Putamen (tissue), 1 donor: ENCODE measurements at places on chromosomes 5 and 9.

- no peak for DNase-seq
Measured at GRCh38 chr5:175418251-175418650, 25.7 kb downstream of the DRD1 start.

DNA sequence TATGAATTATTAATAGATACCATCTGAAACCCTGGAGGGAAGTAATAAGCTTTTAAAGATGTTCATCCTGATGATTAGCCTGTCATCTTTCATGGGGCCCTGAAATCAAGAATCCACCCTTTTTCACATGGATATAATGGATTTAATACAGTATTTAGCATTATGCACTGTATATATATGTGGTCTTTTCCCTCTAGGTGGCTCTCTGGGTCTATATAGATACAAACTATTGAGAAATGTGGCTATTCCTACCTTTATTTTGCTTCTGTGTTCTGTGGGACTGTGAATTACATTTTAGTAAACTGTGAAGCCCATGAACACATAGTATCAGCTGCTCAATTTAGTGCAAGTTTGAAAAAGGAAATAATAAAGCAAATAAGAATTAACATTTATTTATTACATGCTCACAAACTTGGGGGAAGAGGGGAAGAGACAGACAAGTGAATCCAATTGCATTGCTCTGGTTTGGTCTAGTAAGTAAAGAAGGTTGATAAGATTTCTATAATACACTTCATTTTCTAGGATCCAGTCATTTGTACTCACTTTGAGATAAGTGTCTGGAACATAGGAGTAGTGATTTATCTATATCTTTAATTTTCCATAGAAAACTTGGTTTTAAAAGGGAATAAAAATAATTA is 112.2 kb downstream of the SCAMP1 start:
- no peak for DNase-seq

GRCh38 chr5:63025679-63026078 is 447.1 kb downstream of the LRRC70 start:
- no peak for DNase-seq

GRCh38 chr9:19155106-19155935 is 28.0 kb upstream of the PLIN2 start:
- DNase-seq = peak; percentile 68

DNA sequence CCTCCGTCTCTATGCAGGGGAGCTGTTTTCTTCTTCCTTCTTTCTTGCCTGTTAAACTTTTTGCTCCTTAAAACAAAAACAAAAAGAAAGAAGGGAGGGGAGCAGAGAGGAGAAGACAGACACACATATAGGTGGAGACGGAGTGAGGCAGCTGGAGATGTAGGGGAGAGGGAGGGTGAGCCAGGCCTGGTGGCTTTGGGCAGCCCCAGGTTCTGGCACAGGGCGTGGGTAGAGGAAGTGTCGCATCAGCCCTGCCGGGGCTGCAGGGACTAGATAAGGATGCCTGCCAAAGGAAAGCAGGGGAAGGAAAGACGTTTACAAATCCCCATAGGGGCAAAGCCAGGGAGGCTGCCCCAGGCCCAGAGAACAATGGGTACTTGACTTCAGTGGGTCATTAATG is 38.7 kb upstream of the PTGS1 start:
- no peak for DNase-seq

GRCh38 chr9:33835625-33836260 is 18.8 kb downstream of the UBE2R2 start:
- no peak for DNase-seq

DNA sequence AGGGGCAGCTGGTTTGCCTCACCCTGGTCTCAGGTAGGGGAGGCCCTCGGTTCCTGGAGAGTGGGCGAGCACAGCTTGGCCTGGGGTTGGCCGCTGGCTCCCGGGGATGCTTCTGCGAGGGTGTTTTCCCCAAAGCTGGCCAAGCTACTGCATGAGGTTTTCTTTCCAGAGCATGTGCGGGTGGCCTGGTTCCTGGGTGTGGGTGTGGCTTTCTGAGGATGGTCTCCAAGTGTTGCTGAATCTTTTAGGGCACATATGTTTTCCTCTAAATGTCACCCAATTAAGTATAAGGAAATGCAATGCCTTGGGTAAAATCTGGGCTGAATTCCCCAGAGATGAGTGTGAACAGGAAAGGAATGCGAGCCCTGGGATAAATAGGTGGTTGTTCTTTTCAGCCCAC is 115.8 kb upstream of the ICE1 start:
- DNase-seq = no peak

- no peak for DNase-seq
Measured at GRCh38 chr9:91426123-91426745, 2.6 kb upstream of the NFIL3 start.

DNA sequence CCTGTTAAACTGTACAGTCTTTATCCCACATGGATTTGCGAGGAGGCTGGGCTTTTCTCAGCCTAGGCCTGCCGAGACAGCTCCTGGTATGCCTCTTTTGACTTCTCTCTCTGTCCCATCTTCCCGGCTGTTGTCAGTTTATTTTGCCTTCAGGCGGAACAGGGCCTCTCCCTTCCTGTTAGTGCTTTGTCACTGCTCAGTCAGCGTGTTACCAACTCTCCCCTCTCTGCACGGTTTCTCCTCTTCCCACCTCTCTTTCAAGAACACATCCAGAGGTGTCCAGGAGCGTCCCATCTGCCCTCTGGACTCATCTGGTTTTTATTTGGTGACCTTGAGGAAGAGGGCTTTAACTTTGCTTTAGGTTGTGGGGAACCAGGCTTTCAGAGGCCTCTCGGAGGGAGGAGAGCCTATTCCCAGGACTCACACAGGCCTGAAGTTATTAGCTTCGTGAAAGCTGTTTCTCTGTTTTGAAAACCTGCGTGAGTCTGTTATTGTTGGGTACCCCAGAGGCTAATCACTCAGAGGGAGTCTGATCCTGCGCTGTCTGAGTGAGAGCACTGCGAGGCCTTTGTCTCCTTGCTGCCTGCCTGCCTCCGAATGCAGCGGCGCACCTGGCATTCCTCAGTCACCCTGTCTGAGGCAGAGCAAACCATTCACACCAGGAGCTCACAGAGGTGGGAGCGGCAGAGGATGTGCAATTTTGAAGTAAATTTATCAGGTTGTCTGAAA is 234.4 kb upstream of the MPDZ start:
- no peak for DNase-seq

DNA sequence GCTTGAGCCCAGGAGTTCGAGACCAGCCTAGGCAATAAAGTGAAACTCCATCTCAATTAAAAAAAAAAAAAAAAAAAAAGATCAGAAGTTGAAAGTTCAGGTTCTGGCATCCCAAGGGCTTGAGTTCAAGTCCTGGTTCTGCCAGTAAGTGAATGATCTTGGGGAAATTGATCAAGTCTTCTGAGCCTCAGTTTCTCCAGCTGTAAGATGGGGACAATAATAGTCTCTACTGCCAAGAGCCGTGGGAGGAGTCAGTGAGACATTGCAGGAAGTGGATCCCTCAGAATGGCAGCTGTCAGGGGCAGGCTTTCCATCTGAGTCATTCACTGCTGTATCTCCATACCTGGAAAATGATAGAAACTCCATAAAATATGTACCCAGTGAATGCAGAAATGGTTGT is 37.8 kb upstream of the FUBP3 start:
- DNase-seq = no peak

DNA sequence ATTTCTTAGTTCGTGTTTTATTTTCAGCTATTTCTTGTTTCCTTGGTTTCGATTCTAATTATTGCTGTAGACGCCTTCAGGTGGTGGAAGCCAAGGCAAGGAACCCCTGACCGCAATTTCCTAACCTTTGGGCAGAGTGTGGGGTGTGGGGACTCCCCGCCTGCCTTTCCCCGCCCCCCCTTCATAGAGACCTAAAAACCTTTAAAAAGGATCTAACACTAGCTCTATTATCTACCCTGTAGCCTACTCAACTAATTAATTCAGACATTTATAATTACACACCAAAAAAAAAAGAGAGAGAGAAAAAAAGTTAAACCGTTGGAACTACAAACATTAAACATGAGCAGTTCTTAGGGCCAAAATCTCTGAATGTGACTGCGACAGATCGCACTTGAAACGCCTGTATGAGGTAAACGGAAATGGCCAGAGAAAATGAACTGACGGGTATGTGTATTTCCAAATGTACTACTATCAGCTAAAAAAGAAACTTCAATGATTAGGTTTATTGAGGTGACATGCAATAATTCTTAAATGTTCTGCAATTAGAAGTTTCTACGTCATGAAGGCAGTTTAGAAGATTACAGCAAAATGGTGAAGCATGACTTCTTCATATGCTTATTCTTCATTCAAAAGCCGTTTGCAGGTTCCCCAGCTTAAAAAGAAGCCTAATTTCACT is 19.0 kb upstream of the FER start:
- DNase-seq = peak; percentile 19

- DNase-seq = peak; percentile 80
Measured at GRCh38 chr9:121550569-121551512, 51.2 kb upstream of the GGTA1 start.

DNA sequence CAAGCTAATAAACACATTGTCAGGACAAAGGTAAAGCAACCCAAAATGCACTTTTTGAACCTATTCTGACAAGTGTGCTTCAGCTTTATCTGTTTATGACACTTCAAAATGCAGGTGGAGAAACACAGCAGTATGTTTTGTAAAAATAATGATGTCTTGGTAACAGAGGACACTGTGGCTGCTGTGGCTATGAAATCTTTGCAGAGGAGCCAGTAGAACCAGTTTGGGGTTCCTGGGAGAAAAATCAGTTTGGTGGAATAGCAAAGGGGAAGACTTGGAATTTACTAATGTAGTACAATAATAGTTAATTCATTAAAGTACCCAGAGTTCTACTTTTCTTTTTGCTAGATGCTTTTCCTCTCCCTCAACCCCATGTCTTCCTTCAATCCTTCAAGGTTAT is 40.6 kb downstream of the SIL1 start:
- no peak for DNase-seq

DNA sequence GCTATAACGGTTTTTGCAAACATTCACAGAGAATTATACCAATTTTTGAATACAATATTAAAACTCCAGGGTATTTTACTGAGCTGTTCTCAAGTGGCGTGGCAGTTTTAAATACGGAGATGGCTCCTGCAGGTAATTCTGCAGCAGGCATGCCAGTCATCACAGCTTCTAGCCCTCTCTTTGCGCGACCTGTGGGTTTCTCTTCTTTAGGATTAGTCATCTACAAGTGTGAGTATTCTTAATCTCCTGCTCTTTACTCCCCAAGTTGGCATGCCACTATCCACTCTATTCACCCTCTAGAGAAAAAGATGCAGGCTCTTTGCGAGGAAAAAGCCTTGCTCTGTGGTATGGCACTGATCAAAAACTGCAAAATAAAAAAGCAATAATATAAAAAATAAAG is 43.9 kb downstream of the ANKRD31 start:
- no peak for DNase-seq

DNA sequence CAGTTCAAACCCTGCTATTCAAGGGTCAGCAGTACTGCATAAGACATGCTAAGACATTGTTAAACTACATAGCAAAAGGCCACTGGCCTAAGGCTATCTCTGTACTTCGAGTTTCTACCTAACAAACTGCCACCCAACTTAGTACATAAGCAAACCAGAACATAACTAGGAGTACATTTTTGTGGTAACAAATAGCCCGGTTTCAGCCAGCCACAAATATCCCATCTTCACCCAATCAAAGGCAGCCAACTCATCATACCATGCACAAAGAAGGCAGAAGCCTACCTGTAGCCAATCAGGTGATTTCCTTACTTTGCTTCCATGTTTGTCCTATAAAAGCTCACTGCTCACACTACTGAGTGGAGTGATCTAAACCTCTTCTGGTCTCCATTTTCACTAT is 201.4 kb downstream of the SMARCA2 start:
- DNase-seq = no peak

DNA sequence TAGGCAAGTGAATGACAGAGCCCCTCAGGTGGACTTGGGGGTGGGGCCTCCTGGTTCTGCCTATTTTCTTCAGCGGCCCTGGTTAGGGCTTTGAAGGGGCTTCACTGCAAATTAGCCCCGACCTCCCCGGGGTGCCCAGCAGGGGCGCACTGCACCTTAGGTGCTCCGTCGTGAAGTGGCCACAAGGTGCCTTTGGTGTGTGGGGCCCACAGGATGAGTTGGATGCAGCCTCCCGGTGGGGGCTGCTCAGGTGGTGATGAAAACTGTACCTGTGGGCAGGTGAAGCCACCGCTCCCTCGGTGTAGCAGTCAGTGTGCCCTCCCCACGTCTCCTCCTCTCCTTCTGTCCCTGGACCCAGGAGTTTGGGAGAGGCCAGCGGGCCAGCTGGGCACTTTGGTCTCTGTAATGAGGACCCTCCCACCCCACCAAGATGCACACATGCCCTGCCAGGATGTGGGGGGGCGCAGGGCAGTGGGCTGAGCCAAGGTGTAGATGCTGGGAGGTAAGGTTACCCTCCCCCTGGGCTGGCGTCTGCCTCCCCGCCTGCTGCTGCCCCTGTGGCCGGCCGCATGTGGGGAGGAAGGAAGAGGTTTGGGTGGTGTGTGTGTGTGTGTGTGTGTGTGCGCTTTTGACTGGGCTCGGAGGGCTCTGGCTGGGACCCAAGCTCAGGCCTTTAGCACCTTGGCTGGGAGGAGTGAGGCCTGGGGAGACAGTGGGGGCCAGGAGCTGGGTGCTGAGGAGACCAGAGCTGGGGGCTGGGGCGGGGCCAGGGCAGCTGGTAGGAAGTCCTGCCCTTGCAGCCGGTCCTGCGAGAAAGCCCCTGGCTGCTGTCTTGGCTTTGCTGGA is 55.6 kb downstream of the RXRA start:
- DNase-seq = no peak

DNA sequence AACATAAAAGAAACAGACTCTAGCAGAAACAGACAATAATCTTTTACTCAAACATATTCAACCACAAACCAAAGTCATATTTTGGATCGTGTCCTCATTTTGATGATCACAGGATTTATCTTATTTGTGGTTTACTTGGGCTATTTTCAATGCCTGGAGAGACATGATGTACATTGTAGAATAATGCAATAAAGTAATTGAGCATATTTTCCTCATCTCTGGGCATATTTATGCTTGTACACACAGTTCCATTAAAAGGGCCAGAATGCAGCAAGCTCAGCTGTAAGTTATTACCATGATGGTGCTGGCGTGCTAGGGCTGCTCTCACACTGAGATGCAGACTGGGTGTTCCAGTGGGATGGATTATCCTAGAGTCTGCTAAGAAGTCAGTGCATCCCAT is 456.7 kb downstream of the TLE4 start:
- no peak for DNase-seq

GRCh38 chr9:32069169-32069813 is 315.2 kb upstream of the ACO1 start:
- no peak for DNase-seq

DNA sequence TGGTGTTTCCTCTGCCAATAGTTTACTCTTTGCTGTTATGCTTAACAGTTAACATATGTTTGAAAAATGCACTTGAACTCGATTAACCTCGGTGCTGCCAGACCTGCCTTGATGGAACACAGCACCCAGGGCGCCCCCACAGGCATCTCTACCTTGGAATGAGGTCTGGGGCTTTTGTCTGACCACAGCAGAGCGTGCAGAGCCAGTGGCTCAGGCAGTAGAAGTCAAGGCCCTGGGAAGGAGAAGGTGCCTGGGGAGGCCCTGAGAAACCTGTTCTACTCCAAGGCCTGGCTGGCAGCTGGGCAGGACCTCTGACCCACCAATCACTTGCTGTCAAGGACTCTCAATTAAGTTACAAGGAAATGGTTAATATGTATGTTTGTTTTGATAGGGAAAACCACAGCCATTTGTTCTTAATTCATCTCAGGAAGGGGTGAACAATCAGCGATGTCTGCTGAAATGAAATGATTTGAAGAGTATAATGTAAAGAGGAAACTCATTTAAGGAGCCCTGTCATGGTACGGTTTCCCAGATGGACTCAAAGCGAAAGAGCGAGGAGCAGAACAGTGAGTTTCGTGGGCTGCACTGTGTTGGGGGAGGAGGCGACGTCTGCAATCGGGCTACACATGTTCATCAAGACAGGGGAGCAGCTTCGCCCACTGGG is 21.9 kb downstream of the MACROH2A1 start:
- DNase-seq = no peak

- DNase-seq = no peak
Measured at GRCh38 chr5:166441-167372, 24.6 kb upstream of the LRRC14B start.
